Stimulated activated CD4-positive, alpha-beta T cell treated with anti-CD3 and anti-CD28 coated beads, Interleukin-2, amount 100 ng/mL, for 4 hours (primary cell): ENCODE measurements at places on chromosomes 2 and 18.

GRCh38 chr18:35138773-35139172 is 97.6 kb downstream of the MAPRE2 start:
- DNase-seq = no peak

- DNase-seq = no peak
These were observed 28.2 kb upstream of the IL1R1 start for GRCh38 chr2:102114290-102114721.

- no peak for DNase-seq
These were observed 109.6 kb upstream of the SLC14A2 start for GRCh38 chr18:45505497-45506206.

GRCh38 chr2:112973156-112973555 is 4.7 kb upstream of the IL36G start:
- no peak for DNase-seq

DNA sequence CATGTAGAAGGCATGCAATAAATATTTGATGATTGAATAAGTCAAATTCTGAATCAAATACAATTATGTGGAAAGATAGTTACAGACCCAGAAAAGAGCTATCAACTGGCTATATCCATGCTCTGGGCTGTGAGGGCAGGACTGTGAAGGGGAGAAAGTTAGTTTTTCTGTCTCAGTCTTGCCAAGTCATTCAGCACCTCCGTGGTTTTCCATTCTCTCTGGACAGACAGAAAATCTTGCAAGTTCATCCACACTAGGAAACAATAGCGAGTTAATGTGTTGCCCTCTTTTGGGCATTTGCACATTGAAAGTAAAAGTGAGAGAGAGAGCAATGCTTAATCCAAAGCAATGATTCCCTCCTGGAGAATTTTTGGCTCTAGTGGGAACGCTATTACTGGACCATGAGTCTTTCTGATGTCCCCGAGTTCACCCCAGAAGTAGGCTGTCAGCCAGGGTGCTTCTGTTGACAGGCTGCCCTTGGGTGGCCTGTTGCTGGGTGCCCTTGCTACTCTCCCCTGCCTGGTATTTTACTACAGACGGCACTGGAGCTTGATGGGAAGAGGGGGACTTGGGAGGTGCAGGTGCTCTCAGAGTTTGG is 238.3 kb downstream of the LOXHD1 start:
- no peak for DNase-seq

DNA sequence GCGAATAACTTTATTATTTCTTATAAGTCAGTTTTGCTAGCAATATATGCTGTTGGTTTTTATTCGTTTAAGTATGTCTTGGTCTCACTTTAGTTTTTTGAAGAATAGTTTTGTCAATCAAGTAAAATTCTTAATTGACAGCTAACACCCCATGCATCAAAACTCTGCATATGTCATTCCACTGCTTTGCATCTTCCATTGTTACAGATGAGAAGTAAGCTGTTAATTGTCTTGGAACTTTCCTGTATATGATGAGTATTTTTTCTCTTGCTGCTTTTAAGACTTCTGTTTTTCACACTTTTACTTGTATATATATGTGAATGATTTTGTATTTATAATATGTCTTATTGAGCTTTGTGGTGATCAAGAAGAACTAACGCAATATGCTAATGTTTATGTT is 1048.4 kb downstream of the CNTNAP5 start:
- DNase-seq = no peak

DNA sequence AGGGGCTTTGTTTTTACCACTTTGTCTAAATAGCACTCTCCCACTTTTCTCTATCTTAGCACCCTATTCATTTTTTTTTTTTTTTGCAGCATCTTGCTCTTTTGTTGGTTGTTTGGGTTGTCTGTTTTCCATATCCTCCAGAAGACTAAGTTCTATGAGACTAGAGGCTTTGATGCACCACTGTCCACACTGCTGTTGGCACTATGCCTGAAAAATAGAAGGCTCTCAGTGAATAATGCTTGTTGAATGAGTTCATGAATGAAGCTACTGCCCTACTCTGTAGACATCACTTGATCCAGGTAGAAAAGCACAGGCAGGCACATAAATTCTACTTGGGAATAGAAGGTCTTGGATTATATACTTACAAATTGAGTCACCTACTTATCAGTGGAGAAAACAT is 7.3 kb downstream of the IL1A start:
- DNase-seq = no peak

- DNase-seq = no peak
These were observed 452.1 kb upstream of the ST6GAL2 start for GRCh38 chr2:107338059-107338458.

DNA sequence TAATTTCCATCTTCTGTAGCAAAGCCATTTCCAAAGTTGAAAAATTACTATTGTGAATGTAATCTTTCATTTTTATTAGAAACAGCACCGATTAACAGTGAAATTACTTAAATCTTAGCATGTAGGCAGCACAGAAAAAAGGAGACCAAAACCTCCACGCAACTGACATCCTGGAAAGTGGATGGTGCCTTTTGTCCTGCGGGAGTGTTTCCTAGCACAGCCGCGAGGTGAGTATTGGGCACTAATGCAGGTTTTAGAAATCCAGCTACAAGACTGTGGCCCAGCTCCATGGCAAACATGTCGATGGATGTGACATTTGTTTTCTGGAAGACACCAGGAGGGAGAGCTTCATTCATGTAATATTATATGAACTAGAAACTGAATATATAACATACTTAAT is 86.9 kb downstream of the MBP start:
- DNase-seq = no peak

DNA sequence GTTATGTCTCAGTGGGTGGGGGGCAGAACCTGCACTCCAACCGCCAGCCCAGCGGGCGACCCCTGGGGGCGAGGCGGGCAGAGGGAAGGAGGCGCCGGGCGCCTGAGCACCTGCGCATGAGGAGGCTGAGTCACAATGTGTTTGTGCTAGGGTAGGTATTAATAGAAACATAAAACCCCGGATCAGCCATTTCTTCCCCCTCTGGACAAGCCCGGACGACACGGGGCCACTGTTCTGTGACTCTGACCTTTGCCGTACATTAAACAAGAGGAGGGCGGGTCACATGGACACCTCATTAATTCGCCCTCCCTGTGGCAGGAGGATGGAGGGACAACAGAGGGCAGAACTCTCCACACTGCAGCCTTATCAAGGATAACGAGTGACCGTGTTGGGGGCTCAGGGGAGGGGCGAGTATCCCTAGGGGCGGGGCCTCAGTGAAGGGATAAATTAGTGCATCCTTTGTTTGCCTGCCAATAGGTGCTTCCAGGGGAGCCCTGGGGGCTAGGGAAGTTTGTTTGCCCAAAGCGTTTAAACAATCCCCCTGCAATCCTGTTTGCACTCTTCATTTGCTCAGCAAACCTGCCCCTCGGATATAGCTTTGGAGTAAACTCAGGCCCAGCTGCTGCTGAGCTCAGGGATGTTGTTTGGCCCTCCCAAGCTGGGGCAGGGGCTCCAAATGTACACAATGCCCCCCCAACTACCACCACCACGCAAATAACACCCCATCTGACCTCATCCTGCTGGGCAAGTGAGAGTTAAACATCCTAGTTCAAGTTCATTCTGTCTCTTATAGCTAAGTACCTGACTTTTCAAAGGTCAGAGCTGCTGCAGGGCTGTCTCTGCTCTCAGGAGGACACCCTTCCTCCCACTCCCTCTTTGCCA is 171.2 kb upstream of the GLI2 start:
- no peak for DNase-seq

GRCh38 chr18:55839343-55839742 is 251.4 kb upstream of the TCF4 start:
- DNase-seq = no peak

GRCh38 chr18:9280849-9281248 is 53.7 kb upstream of the TWSG1 start:
- no peak for DNase-seq

DNA sequence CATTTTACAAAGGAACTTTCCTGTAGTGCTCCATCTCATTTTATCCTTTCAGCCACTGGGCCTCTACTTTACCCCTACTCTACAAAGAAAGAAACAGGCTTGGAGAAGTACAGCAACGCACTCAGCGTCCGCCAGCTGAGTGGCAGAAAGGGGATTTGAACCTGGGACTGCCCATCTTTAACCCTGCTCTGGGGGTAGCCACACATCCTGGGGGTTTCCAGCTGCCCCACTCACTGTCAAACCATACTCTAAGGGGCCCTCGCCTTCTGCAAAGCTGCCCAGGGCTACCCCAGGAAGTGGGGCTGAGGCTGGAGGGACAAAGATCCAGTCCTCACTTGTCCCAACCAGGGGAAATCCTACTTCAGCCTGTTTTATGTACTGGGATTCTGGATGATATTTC is 17.9 kb downstream of the HS1BP3 start:
- no peak for DNase-seq

GRCh38 chr18:14970027-14970426 is 222.1 kb downstream of the ANKRD30B start:
- DNase-seq = no peak

- no peak for DNase-seq
These were observed 2.2 kb downstream of the SERPINE2 start for GRCh38 chr2:224036731-224037361.

- DNase-seq = no peak
These were observed 1077.9 kb upstream of the PIK3C3 start for GRCh38 chr18:40877096-40877495.

DNA sequence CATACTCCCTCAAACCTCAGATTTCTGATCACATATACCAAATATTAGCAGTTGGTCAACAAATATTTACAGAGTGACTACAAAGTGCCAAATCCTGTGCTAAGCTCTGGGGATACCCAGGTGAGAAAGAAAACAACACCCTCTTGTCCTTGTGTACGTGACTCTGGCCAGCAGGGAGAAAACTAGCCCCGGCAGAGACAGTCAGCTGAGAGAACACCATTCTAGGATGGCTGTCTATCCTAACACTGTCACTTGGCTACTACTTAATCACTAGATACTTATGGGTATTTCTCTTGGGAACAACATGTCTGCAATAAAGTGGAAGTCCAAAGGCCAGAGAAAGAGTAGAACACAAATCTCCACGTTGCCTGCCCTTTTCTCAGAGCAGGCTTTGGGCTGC is 57.9 kb upstream of the CD226 start:
- DNase-seq = no peak

DNA sequence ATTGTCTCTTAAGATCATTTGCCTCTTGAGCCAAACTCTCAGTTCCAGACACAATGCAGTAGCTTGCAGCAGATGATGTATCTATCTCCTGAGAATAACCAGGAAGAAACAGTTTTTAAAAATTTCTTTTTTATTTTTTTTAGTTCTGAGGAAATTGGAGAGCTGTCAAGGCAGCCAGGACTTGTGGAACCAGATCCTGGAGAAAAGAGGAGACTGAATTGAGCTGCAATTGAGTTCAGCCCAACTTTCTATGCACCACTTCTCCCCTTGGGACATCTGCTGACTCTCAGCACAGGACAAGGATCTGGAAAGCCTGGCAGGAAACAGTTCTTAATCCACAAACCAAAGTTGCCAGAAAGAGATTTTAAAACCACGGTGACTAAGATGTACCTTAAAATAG is 13.5 kb upstream of the CSRNP3 start:
- no peak for DNase-seq

DNA sequence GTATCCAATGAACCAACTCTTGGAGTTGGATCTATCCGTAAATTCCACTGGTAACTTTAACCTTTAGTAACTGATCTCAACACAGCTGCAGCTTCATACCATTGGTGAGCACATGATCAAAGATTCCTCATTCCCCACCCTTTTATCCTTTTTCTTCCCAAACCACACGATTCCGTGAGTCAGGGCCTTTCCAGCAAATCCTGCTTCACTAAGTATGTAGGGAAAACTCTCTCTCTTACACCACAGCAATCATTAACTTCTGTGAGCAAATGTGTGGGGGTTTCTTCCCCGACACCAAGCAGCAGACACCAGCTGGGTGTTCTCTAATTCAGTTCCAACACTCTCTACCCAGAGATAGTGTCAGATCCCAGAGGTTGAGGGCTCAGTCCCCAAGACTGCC is 23.5 kb downstream of the ELP2 start:
- DNase-seq = no peak

DNA sequence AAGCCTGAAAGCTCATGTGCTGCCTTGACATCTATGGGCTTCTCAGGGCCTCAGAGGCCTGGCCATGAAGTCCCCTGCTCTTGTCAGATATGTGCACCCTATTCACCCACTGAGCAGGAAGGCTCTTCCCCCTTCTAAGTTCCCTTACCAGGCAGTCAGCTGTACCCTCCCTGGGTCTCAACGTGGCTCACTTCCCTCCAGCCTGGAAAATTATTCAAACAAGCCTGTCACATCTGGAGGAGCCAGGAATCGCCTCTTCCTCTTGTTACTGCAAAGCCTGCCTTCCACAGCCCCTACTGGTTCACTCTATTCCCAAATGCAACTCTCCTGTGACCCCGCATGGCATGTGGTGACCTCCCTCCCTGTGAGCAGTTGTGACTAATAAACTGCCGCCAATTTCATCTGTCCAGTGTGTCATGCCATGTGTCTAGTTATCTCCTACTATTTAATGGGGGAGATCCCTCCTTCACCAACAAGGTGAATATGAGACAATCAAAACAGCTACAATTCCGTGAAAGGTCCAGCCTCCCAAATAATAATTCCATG is 8.4 kb upstream of the SERPINB8 start:
- no peak for DNase-seq

GRCh38 chr18:60892855-60893254 is 440.4 kb upstream of the CDH20 start:
- no peak for DNase-seq

GRCh38 chr2:71604726-71605120 is 151.4 kb downstream of the DYSF start:
- no peak for DNase-seq

DNA sequence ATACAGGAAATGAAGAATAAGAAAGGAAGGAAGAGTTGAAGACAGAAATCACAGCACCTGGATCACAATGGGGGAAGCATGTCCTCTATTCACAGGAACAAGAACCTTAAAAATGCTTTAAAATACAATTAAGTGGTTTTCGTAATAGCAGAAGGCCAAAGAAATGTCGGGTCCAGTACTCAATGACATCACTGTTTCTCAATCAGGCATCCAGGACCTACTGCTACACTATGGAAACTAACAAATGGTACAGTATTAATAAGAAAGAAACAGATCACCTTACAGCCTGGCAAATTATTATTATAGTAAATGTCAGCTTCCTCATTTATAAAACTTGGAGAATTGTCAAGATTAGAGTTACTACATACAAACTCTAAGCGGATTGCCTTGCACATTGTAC is 15.8 kb downstream of the HNRNPLL start:
- no peak for DNase-seq

DNA sequence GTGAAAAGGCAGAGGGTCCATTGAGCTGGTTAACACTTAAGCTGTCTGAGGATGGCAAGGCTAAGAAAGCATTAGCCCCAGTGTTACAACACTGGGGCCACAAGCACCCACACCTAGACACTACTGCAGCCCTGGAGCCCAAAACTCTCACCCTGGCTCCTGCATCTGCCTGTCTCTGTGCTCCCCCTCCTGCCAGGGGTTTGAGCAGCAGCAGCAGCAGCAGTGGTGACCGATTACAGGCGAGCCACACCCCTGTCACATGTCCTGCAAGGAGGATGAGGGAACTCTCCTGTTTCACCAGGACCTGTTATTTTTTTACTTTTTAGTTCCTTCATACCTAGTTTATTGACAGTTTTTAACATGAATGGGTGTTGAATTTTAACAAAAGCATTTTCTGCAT is 326.7 kb upstream of the MAP2 start:
- DNase-seq = no peak
